ENCODE measurements at places on chromosomes 11 and 22.

- H3K4me3 ChIP-seq, result no peak overlapping the region
- DNase-seq, result no peak
- no peak overlapping the region for H3K27ac ChIP-seq
- H3K27me3 ChIP-seq, result no peaks in the 10 kb centered on the region
- no peaks in the 10 kb centered on the region for H3K36me3 ChIP-seq
- peaks cover 30% of the 10 kb centered on the region for H3K4me1 ChIP-seq
Observed at GRCh38 chr22:32967386-32968101, 90.6 kb downstream of the SYN3 start.

DNA sequence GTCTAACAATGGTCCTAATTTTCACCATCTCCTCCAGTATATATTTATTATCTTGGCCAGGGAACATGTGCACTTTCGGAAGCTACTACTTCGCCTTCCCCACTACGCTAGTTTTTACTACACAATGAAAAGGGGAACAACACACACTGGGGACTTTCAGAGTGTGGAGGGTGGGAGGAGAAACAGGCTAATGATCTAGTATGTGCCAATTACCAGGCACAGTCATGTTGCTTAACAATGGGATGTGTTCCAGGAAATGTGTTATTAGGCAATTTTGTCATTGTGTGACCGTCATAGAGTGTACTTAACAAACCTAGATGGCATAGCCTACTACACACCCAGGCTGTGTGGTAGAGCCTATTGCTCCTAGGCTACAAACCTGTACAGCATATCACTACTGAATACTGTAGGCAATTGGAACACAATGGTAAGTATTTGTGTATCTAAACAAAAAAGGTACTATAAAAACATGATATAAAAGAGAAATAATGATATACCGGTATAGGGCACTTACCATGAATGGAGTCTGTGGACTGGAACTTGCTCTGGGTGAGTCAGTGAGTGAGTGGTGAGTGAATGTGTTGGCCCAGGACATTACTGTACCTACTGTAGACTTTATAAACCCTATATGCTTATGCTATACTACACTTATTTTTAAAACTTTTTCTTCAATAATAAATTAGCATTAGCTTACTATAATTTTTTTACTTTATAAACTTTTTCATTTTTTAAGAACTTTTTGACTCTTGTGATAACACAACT, 20.1 kb upstream of the CUL5 start:
- no peaks in the 10 kb centered on the region for H3K36me3 ChIP-seq
- DNase-seq, result no peak
- no peak overlapping the region for H3K4me3 ChIP-seq
- no peaks in the 10 kb centered on the region for H3K27me3 ChIP-seq
- no peaks in the 10 kb centered on the region for H3K4me1 ChIP-seq
- no peak overlapping the region for H3K27ac ChIP-seq

DNA sequence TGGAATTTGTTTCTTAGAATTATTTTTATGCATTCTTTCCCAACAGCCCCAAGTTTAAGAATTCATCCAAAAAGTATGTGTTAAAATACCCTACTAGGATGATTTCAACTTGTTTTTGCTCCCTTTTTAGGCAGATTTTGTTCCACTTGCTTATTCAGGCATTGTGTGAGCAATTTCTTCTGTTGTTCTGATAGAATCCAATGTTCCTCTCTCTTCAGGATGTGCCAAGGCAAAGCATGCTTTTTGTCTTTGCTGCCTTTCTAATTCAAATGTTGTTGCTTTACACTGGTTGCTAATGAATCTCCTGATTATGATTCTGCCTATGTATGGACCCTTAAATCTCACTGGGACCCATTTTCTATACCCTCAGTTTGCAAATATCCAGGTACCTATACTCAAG, 131.2 kb upstream of the ARHGAP42 start:
- H3K27ac ChIP-seq, result no peak overlapping the region
- H3K4me1 ChIP-seq, result no peaks in the 10 kb centered on the region
- H3K4me3 ChIP-seq, result no peak overlapping the region
- no peak for DNase-seq

- H3K27me3 ChIP-seq, result no peaks in the 10 kb centered on the region
- H3K4me3 ChIP-seq, result no peak overlapping the region
- H3K27ac ChIP-seq, result no peak overlapping the region
- H3K4me1 ChIP-seq, result no peaks in the 10 kb centered on the region
- no peak for DNase-seq
- no peaks in the 10 kb centered on the region for H3K36me3 ChIP-seq
Observed at GRCh38 chr11:70068345-70068744, 9.8 kb upstream of the ANO1 start.

GRCh38 chr22:43277091-43277490, 66.1 kb downstream of the SCUBE1 start:
- no peak overlapping the region for H3K27ac ChIP-seq
- H3K36me3 ChIP-seq, result no peaks in the 10 kb centered on the region
- no peaks in the 10 kb centered on the region for H3K4me1 ChIP-seq
- DNase-seq, result no peak
- H3K27me3 ChIP-seq, result no peaks in the 10 kb centered on the region

DNA sequence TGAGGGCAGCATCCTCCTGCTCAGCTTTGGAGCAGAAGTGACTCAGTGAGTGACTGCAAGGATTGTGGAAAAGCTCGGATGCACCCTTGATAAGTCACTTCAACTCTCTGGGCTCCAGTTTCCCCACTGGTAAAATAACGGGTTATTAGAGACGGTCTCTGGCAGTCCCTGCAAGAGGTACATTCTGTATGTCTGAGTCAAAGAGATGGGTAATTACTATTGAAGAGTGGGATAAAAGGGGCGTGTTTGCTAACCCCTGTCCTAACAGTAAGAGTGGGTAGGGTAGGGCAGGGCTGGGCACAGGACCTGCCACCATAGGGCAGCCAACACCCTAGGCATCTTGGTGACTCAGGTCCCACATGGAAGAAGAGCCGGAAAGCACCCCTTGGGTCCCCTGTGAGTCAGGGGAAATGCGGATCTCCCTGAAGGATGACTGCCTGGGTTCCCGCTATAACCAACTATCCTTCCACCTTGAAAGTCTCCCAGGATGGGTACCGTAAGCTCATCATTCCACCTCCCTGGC, 7.3 kb upstream of the AHNAK start:
- H3K4me3 ChIP-seq, result peak overlapping the region; percentile 10
- peak overlapping the region; percentile 75 for H3K27ac ChIP-seq
- DNase-seq, result no peak
- peaks cover 97% of the 10 kb centered on the region for H3K4me1 ChIP-seq

GRCh38 chr11:90220391-90220790, 2.5 kb downstream of the CHORDC1 start:
- H3K27me3 ChIP-seq, result no peaks in the 10 kb centered on the region
- no peak overlapping the region for H3K4me3 ChIP-seq
- no peaks in the 10 kb centered on the region for H3K36me3 ChIP-seq
- peaks cover 18% of the 10 kb centered on the region for H3K4me1 ChIP-seq
- DNase-seq, result no peak

GRCh38 chr11:107750313-107750712, 38.5 kb upstream of the SLN start:
- H3K4me3 ChIP-seq, result no peak overlapping the region
- no peaks in the 10 kb centered on the region for H3K27me3 ChIP-seq
- no peak overlapping the region for H3K27ac ChIP-seq
- H3K4me1 ChIP-seq, result no peaks in the 10 kb centered on the region
- DNase-seq, result no peak
- no peaks in the 10 kb centered on the region for H3K36me3 ChIP-seq

DNA sequence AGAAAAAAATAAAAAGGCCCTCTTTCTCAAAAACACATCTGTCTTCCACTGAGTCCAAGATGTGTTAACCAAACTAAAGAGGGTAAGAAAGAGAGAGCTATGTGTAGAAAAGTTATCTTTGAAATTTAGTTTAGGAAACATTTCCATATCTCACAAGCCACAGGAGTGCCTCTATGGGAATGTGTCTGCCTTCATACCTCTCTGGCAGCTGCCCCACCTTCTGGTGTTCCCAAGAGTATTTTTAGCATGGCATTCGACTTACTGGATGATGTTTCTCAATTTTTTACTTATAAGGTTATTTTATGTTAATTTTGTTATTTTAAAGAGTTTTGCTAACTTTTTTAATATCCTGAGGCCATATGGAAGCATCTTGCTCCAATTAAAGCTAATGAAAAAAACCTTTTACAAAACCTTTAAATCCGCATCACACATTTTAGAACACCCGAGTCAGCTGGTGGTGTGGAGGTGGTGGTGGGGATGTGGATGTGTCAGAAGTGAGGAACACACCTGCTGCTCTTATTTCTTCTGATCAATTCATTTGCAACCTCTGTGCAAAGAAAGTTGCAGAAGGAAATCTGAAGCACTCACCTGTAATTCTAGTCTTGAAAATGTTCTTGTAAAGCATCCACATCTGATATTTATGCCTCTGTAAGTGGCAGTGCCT, 112.2 kb downstream of the NCAM1 start:
- no peak for DNase-seq
- H3K4me1 ChIP-seq, result no peaks in the 10 kb centered on the region
- no peak overlapping the region for H3K4me3 ChIP-seq
- H3K27ac ChIP-seq, result no peak overlapping the region
- H3K36me3 ChIP-seq, result no peaks in the 10 kb centered on the region

- peaks cover 6% of the 10 kb centered on the region for H3K4me1 ChIP-seq
- H3K27ac ChIP-seq, result no peak overlapping the region
- DNase-seq, result peak; percentile 23
- no peak overlapping the region for H3K4me3 ChIP-seq
Observed at GRCh38 chr11:123103326-123103980, 41.5 kb upstream of the HSPA8 start.

- no peaks in the 10 kb centered on the region for H3K27me3 ChIP-seq
- no peaks in the 10 kb centered on the region for H3K36me3 ChIP-seq
- no peak for DNase-seq
- H3K4me3 ChIP-seq, result no peak overlapping the region
- no peaks in the 10 kb centered on the region for H3K4me1 ChIP-seq
Observed at GRCh38 chr11:77397631-77398030, 76.3 kb downstream of the PAK1 start.

GRCh38 chr11:28043930-28044709, 63.8 kb downstream of the KIF18A start:
- no peaks in the 10 kb centered on the region for H3K36me3 ChIP-seq
- H3K4me3 ChIP-seq, result no peak overlapping the region
- H3K4me1 ChIP-seq, result no peaks in the 10 kb centered on the region
- DNase-seq, result no peak
- H3K27ac ChIP-seq, result no peak overlapping the region

GRCh38 chr11:41449483-41450050, 9.9 kb downstream of the LRRC4C start:
- no peak overlapping the region for H3K4me3 ChIP-seq
- H3K36me3 ChIP-seq, result no peaks in the 10 kb centered on the region
- H3K4me1 ChIP-seq, result no peaks in the 10 kb centered on the region
- no peak for DNase-seq
- no peak overlapping the region for H3K27ac ChIP-seq
- no peaks in the 10 kb centered on the region for H3K27me3 ChIP-seq

DNA sequence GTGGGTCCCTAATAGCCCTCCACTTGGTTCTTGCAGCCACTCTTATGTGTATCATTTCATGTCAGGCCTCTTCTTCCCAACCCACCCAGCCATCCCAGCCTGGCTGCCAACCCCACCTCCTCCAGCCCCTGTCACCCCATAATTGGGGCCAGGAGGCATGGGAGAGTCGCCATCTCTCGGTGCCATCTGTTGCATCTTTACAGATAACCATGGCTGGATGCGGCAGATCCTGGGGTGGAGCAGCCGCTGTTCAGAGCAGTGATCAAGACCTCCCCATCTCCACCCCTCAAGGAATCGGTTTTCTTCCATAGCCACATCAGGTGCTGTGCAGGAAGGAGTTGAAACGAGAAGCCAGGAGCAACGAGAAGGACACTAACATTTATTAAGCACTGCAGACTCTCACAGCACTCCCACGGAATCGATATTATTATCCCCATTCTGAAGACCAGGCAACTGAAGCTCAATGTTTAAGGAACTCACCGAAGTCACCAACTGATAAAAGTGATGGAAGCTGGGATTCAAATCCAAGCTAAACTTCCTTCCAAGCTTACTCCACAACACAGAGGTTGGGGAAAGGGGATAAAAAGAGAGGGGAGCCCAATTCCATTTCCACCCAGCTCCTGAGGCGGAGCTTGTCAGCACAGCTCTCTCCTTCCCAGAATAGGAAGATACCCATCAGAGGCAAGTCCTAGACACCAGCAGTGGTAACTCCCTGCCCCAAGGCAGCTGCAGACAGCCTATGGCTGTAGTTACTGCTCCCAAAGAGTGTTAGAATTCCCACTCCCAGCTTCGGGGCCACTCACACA, 2.7 kb downstream of the SLC43A1 start:
- H3K4me1 ChIP-seq, result peaks cover 5% of the 10 kb centered on the region
- H3K36me3 ChIP-seq, result no peaks in the 10 kb centered on the region
- DNase-seq, result no peak
- H3K4me3 ChIP-seq, result no peak overlapping the region

GRCh38 chr11:95067841-95068219, 1.1 kb downstream of the SRSF8 start:
- peaks cover 6% of the 10 kb centered on the region for H3K4me1 ChIP-seq
- peak overlapping the region; percentile 63 for H3K4me3 ChIP-seq
- no peak for DNase-seq
- peak overlapping the region; percentile 99 for H3K27ac ChIP-seq
